Glomerular endothelial cell (primary cell): ENCODE measurements at places on chromosomes 7 and 10. TPM values are rescaled to one million over a fixed set of nuclear protein-coding genes. Genes with fewer than 3 reads are reported as not detected.

Gene LIPJ
- not detected in 2 replicates for total RNA-seq

Gene HOGA1
- 0.12 and 0.15 TPM in 2 replicates for total RNA-seq

Gene WNT8B
- not detected in 2 replicates for total RNA-seq

Gene ABCB1
- 1.3 and 3.7 TPM in 2 replicates for total RNA-seq

DNA sequence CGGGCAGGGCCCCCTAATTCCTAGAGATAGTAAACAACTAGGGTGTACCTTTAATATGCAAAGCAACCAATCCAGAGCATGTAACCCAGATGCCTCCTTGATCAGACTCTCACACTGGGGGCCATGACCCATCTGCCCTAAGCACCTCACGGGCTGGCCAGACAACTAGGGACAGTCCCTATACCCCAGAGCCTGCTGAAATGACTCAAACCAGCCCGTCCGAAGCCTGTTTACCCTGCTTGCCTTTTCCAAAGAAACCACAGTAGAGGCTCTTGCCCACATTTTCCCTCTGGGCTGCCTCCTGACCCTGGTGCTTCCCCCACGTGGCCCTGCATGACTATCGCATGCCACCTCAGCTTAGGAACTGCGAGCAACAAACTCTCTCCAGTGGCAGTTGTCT is 46.2 kb downstream of the RGS10 start:
- no peak for DNase-seq

DNA sequence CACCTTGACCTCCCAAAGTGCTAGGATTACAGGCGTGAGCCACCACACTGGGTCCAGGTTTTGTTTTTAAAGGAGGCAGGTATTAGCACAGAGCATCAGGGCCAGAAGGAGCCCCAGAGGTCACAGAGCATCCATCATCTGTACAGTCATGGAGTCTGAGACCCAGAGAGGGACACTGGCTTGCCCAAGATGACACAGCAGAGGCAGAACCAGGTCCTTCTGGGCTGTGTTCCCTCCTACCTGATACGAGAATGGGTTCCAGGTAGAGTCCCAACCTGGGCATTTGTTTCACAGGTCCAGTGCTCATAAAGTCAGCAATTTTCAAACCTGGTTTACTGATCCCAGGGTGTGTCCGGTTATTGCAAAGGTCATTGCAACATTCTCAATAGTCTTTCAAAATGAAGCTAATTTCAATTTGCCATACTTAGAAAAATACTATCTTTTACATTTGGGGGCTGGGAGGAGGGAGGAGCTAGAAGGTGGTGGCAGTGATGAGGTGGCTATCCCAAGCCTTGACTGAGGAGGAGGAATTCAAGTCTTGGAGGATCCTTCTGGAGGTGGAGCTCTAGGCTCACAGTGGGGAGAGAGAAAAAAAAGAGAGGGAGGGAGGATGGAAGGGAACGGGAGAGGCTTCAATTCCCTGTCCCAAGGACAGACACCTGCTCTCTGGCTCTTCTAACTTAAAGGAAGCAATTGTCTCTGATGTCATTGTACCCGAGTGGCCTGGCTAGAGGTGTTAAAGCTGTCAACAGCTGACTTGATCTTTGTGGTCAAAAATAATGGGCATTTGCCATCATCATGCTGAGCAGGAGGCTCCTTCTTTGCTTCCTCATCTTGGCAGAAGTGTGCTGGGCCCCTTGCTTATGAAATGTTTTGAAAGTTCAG is 8.1 kb downstream of the MXI1 start:
- no peak for DNase-seq

GRCh38 chr10:43234471-43235041 is 32.3 kb downstream of the RASGEF1A start:
- no peak for DNase-seq

- no peak for DNase-seq
These were observed 5.5 kb upstream of the PLAU start for GRCh38 chr10:73905256-73906020.

DNA sequence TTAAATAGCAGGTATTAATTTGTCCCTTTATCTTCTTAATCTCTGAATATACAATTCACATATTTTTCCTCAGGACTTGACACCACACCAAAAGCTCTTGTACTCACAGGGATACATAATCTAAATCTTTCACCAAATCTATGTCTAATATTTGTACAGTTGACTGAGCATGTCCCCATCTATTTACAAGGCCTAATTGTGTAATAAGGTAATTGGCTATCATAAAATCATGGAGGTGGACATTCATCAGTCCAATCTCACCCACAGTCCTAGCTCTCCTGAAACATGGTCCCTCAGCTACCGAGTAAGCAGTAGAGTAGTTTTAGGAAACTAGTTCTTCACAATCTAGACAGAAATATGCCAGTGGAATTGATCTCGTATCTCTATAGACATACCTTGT is 30.3 kb upstream of the EGFR start:
- DNase-seq: no peak

DNA sequence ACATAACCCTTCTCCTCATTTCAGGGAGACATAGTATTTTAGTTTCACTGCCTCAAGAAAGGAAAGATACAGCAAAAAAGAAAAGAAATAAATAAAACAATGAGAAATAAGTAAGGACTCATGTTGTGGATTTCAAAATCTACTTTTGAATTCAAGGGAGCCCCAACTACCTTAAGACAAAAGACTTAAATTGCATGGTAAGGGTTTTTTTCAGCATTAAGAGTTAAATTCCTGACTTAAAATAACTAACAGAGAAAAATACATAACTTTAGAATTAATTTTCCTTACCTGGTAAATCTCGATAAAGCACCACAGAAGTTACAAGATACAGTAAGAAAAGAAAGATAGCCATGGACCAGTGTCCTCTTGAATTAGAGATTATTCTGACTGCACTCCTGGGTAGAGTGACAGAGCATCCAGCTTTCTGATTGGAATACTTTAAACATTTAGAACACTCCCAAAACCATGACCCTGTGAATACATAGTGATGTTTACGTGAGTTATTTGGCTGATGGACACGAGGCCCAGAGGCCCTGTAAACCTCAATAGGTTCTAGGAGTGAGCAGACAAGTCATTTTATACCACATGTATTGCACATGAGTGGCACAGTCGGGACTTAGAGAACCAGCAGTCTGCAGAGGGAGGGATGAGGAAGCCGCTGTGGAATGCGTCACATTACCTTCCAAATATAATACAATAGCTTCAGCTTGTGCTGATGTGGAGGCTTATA is 292.5 kb upstream of the SEMA3C start:
- DNase-seq: no peak

- no peak for DNase-seq
These were observed 171.5 kb downstream of the CYP26A1 start for GRCh38 chr10:93245147-93245546.

DNA sequence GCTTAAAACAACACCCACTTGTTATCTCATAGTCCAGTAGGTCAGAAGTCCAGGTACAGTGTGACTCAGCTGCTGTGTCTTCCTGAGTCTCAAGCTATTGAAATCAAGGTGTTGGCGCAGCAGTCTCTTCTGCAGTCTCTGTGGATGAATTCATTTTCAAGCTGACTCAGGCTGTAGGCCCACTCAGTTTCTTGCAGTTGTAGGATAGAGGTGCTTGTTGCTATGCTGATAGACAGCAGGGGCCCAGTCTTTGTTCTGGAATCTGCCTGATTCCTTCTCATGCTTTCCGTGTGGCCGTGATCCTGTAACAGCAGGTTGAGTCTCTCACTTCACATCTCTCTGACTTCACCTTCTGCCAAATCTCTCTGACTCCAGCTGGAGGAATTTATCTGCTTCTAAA is 400.4 kb upstream of the POM121L12 start:
- DNase-seq: no peak

- no peak for DNase-seq
These were observed 277.4 kb downstream of the AGMO start for GRCh38 chr7:15284396-15284795.

GRCh38 chr10:77068272-77068671 is 569.3 kb downstream of the KCNMA1 start:
- DNase-seq: no peak

- no peak for DNase-seq
These were observed 246.0 kb upstream of the SHH start for GRCh38 chr7:156058248-156058647.

DNA sequence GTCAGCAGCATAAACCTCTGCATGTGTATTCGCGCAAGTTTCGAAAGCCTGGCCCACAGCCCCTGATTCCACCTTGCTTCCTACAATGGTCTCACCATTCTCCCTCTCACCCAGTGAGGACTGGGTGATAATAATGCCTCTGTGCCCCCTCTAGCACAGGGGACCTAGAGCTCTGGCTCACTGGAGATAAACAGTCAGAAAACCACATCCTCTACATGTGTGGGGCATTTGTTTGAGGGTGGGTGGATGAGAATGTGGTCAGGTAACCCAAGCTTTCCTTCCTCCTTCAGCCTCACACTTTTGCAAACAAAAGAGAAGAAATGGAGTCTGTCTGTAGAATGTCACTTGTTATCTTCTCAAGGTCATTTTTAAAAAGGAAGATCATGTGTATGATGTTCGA is 373.5 kb downstream of the KCNMA1 start:
- no peak for DNase-seq

- DNase-seq: no peak
These were observed 106.6 kb downstream of the RAPGEF5 start for GRCh38 chr7:22250390-22250789.

DNA sequence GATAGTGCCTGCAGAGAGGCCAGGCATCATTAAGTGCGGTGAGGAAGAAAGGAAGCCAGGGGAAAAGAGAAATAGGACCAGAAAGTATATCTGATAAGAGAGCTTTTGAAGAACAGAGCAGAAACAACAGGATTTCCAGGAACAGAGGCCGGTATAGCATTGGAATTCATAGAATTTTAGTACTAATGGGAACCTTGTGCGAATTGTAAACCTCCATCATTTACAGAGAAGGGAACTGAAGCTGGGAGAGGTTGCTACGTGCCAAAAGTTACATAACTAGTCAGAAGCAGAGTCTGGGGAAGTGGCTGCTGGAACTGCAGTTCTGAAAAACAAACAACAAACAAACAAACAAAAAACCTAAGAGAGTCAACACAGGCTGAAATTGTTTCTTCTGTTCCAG is 5.4 kb upstream of the ZMYND11 start:
- DNase-seq: no peak

GRCh38 chr10:23538968-23539367 is 100.1 kb downstream of the OTUD1 start:
- no peak for DNase-seq

- no peak for DNase-seq
These were observed 195.9 kb upstream of the ADARB2 start for GRCh38 chr10:1933215-1933614.

DNA sequence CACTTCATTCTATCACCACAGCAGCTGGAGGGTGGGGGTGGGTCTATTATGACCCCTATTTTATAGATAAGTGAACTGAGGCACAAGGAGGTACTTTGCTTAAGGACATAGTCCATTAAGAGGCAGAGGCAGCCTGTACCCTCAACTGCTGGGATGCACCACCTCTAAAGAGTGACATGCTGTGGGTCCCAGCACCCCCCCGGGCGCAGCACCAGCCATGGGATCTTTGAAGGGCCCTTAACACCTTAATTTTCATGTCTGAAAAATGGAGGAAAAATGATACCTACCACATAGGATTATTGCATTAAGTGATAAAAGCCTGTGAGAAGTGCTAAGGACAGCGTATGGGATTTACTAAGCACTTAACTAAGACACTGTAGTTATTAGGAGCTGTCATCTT is 15.4 kb downstream of the ADCYAP1R1 start:
- DNase-seq: no peak

DNA sequence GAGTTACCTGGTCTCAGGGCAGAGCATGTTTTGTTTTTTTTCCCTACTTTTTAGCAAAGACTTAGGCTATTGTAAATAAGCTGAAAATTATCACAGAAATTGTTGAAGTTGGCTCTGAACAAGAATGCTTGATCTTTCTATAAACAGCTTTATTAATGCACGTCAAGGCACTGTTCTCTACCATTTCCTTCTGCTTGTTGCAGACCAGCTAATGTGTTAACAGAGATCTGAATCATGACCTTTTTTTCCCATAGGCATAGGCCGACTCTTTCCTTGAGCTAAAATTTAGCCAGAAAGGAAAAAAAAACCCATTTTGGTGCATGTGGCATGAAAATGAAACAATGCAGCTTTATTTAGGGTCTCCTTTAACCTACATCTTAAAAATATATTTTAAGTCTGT is 248.5 kb downstream of the SDK1 start:
- no peak for DNase-seq

DNA sequence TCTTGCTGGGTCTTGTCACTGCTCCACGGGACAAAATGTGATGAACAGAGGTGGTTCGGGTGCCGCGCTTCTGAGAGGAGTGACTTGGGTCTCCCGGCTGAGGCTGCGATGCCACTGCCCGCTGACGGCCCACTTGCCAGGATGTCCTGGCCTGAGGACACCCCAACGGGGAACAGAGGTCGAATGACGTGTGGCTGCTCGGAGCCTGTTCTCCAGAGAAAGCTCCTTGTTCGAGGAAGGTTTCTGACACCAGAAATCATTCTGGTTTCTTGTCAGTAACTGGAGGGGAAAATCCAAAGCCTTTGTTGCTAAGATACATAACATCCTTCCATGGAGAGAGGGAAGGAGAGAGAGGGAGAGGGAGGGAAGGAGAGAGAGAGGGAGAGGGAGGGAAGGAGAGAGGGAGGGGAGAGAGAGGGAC is 236.4 kb downstream of the WDR37 start:
- DNase-seq: no peak

GRCh38 chr10:132422903-132423825 is 26.2 kb downstream of the PWWP2B start:
- DNase-seq: no peak

DNA sequence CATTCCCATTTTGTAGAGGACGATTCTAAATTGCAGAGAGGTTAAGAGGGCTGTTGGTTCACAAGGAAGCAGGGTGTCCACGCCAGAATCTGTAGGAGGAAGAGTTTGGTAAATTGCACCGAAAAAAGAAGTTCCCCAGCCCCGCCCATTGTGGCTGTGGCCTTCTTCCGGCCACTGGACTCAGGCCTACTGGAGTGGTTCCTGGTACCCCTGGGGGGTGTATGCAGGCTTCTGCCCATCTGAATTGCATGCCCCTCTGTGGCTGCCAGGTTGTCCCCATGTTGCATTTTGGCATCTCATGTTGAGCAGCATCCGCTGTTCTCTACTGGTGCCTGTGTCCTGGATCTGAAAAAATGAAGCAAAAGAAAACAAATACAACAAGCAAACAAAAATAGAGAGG is 234.2 kb downstream of the WDR11 start:
- DNase-seq: no peak

- no peak for DNase-seq
These were observed 146.5 kb downstream of the HGF start for GRCh38 chr7:81623251-81623855.

DNA sequence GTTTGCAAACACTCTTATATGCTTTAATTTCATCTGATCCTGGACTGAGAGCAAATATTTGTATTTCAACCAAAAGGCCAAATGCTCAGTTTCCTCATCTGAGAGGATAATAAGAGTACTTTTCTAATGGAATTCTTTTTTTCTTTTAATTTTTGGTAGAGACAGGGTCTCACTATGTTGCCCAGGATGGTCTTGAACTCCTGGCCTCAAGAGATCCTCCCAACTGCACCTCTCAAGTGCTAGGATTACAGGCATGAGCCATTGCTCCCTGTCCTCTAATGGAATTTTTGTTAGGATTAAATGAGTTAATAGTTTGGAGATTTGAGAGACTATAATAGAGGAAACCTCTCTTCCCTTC is 68.4 kb upstream of the KMT2E start:
- DNase-seq: no peak

GRCh38 chr7:128219636-128220035 is 21.4 kb upstream of the LEP start:
- DNase-seq: no peak
